Activated T-helper 17 cell treated with anti-CD3 and anti-CD28 coated beads, Interleukin-2, amount 50 U/mL, for 72 hours (primary cell): ENCODE measurements at places on chromosomes 16 and 17.

GRCh38 chr17:39804839-39805238 is 59.3 kb downstream of the IKZF3 start:
- ATAC-seq, result no peak

DNA sequence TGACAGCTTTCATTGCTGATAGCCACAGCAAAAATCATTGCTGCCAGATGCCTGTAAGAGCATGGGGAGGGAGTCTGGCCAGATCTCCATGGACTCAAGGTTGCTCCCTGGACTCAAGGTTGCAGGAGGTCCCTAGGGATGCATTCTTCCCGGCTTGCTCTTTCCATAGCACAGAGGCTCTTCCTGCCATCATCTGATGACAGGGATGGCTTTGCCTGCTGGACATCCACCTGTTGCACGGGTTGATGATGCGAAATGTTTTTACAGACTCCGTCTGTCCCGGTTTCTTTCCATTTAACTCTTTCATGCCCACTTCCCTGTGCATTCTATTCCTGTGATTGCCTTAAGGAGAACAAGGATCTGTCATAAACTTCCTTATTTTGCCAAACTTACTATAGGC is 115.6 kb upstream of the HSBP1 start:
- ATAC-seq, result no peak

DNA sequence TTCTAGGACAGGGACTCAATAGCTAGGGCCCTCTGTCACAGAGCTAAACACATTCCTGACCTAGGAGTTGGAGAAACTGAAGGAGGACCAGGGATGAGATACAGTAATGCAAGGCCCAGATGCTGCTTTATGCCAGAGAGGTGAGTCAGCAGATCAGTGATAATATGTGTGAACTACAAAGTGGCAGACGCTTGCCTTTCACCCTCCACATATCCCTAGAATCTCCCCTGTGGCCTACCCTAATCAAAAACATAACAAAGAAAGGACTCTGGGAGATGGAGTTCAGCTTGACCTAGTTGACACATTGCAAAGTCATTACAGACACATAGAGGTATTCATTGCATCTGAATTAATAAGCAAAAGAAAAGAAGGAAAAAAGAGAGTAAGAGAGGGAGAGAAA is 417.6 kb upstream of the DYNLRB2 start:
- no peak for ATAC-seq

GRCh38 chr17:39903158-39903884 is 15.1 kb downstream of the GSDMB start:
- peak; percentile 92 for ATAC-seq

DNA sequence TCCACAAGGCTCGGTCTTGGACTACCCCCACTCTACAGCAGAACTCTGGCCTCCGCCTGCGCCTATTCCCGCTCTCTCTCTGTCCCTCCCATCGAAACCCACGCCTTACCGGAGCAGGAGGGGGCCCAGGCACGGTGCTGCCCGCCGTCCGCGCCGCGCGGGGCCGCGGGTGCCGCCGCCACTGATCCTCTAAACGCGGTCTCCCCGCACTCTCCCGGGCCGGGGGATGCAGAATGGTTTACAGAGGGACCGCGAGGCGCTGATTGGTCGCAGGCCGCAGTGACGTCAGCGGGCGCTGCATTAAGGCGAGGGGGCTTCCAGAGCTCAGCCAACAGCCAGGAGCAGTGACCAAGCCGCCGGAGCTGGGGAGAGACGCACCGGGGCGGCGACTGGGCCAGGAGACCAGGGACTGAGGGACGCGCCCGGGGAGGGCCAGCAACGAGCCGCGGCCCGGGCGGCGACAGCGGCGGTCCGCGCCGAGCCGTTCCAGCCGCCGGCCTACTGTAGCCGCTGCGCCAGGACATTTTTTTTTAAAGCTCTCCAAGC is 747 bp upstream of the LHX1 start:
- ATAC-seq, result no peak

- no peak for ATAC-seq
Measured at GRCh38 chr17:12627781-12628451, 37.8 kb upstream of the MYOCD start.

- peak; percentile 23 for ATAC-seq
Measured at GRCh38 chr16:495127-495748, 32.3 kb upstream of the CAPN15 start.

GRCh38 chr17:48569674-48570324 is 8.4 kb downstream of the HOXB4 start:
- no peak for ATAC-seq

GRCh38 chr16:81723098-81723723 is 55.9 kb upstream of the PLCG2 start:
- peak; percentile 76 for ATAC-seq

- no peak for ATAC-seq
Measured at GRCh38 chr16:30722443-30722842, 23.5 kb downstream of the SRCAP start.

GRCh38 chr17:75010683-75011400 is 1.6 kb upstream of the MRPL58 start:
- ATAC-seq, result peak; percentile 14

GRCh38 chr16:81808933-81809480 is 29.9 kb downstream of the PLCG2 start:
- peak; percentile 78 for ATAC-seq

DNA sequence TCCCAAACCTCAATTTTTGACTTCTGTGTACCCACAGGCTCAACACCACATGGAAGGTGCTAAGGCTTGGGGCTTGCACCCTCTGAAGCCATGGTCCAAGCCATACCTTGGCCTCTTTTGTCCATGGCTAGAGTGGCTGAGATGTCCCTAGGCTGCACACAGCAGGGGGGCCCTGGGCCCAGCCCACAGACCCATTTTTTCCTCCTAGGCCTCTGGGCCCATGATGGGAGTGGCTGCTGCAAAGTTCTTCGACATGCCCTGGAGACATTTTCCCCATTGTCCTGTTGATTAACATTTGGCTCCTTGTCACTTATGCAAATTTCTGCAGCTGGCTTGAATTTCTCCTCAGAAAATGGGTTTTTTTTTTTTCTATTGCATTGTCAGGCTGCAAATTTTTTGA is 47.0 kb downstream of the TBC1D26 start:
- ATAC-seq, result no peak
